WTC11 (cell line): ENCODE measurements at places on chromosomes 3 and 15. TPM values are rescaled to one million over a fixed set of nuclear protein-coding genes. Genes with fewer than 3 reads are reported as not detected.

The ZNF639 gene
- 32.3 to 34.8 TPM (median 33.4 TPM) in 3 replicates for total RNA-seq

The NEK10 gene
- total RNA-seq: 0.37 to 1.4 TPM (median 0.73 TPM) in 3 replicates

The PIGZ gene
- 0.21 to 0.55 TPM (median 0.37 TPM) in 3 replicates for total RNA-seq

The IRAK2 gene
- 0.71 to 1.4 TPM (median 0.73 TPM) in 3 replicates for total RNA-seq

- DNase-seq: no peak
- H3K27me3 ChIP-seq: no peaks in the 10 kb centered on the region
- H3K27ac ChIP-seq: no peak overlapping the region
- no peak overlapping the region for H3K4me3 ChIP-seq
- H3K4me1 ChIP-seq: peaks cover 6% of the 10 kb centered on the region; the same call in 1 of the 2 replicates
- H3K36me3 ChIP-seq: peaks cover 27% of the 10 kb centered on the region
These were observed 151.9 kb upstream of the CMC1 start for GRCh38 chr3:28089527-28089897.

- no peaks in the 10 kb centered on the region for H3K27me3 ChIP-seq
- no peaks in the 10 kb centered on the region for H3K36me3 ChIP-seq
- peaks cover 6% of the 10 kb centered on the region for H3K4me1 ChIP-seq
- no peak overlapping the region for H3K4me3 ChIP-seq
These were observed 35.6 kb downstream of the RTP4 start for GRCh38 chr3:187403768-187404288.

GRCh38 chr15:37885651-37886050 is 48.8 kb upstream of the TMCO5A start:
- no peaks in the 10 kb centered on the region for H3K4me1 ChIP-seq
- no peak overlapping the region for H3K4me3 ChIP-seq
- H3K27ac ChIP-seq: no peak overlapping the region
- no peaks in the 10 kb centered on the region for H3K36me3 ChIP-seq

- H3K27me3 ChIP-seq: no peaks in the 10 kb centered on the region
- no peak for DNase-seq
- H3K27ac ChIP-seq: no peak overlapping the region
- no peak overlapping the region for H3K4me3 ChIP-seq
- no peaks in the 10 kb centered on the region; the same call in none of the 2 replicates for H3K36me3 ChIP-seq
These were observed 41.6 kb upstream of the TASOR start for GRCh38 chr3:56724676-56725075.

DNA sequence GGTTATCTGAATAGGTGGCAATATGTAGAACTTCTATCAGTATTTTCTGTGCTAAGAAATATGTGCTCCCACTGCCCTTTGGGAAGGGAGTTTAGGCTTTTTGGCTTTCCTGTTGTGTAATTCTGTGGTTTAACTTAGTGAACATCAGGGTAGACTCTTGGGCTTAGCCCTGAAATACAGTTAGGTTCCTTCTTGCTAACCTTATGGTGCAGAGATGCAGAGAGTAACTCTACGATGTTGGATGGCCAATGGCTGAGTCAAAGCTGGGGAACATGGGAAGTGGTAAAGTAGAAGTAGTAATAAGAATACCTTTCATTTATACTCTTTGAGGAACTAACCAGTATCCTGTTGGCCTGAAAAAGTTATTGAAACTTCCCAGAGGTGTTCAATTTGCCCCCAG is 80.8 kb upstream of the IL12A start:
- H3K4me1 ChIP-seq: peaks cover 1% of the 10 kb centered on the region
- no peak overlapping the region for H3K27ac ChIP-seq
- H3K27me3 ChIP-seq: no peaks in the 10 kb centered on the region; the same call in 1 of the 2 replicates
- DNase-seq: no peak
- no peak overlapping the region for H3K4me3 ChIP-seq

- H3K27me3 ChIP-seq: no peaks in the 10 kb centered on the region
- no peak for DNase-seq
- H3K4me1 ChIP-seq: peaks cover 31% of the 10 kb centered on the region
These were observed 667.1 kb upstream of the NR2F2 start for GRCh38 chr15:95663156-95664100.

GRCh38 chr3:125078951-125079674 is 23.3 kb upstream of the HEG1 start:
- H3K27ac ChIP-seq: no peak overlapping the region
- DNase-seq: no peak
- no peaks in the 10 kb centered on the region; the same call in 1 of the 2 replicates for H3K36me3 ChIP-seq
- H3K4me1 ChIP-seq: peaks cover 12% of the 10 kb centered on the region

DNA sequence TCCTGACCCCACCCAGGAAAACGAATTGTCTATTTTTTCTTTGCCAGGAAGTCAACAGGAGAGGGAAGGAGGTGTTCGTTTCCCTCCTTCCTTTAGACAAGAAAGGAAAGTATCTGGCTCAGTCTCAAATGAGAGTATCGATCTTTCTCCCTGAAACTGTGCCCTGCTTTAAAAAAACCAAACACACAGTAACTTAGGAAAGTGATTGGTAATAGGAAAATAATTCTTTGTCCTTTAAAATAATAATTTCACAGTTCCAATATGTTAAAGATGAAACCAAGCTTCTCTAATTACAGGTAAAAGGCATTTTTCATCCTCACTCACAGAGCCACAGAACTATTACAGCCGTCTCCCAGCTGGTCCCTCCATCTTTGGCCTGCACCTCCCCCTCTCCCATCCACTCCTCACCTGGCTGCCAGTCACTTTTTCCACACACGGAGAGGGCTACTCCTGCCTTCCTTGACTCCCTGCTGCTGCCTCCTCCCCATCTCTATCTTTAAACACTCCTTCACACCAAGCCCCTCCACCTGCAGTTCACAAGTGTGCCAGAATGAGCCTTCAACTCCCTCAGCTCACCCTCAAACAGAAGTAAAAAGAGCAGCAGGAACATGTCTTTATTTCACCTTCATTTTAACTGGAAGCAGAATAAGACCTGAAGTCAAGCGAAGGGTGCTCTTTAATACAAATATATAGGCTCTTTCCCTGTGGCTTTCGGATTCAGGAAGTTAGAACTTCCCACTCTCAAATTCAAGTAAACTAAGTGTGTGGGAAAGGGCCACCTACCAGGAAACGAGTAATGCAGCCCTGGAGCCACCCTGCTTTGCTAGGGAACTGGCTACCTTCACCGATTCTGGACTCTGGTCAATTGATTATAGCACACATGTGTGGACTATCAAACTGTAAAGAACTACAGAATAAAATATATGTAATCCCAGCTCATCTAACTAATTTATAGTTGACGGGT is 116.4 kb downstream of the SENP2 start:
- peak overlapping the region; percentile 12 for H3K4me3 ChIP-seq
- no peaks in the 10 kb centered on the region; the same call in 1 of the 2 replicates for H3K36me3 ChIP-seq
- H3K4me1 ChIP-seq: peaks cover 37% of the 10 kb centered on the region
- peak overlapping the region; percentile 89 for H3K27ac ChIP-seq
- no peak for DNase-seq

DNA sequence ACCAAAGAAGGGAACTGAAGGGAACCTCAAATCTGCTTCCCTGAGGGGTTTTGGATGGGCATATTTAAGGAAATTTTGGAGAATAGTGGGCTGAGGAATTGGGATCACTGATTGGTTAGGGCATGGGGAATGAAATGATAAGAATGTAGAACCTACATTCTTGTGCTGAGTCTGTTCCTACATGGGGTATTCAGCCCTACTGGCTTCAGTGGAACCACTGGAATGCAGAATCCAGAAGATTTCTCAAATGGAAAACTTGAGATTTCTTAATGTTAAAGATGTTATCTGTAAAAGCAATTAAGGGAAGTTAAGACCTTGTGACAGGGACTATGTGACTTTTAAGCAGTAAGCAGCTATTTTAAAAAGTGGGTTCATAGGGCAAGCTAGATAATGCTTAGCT is 1062.4 kb downstream of the AGBL1 start:
- peaks cover 20% of the 10 kb centered on the region for H3K36me3 ChIP-seq
- H3K27ac ChIP-seq: no peak overlapping the region
- H3K4me1 ChIP-seq: peaks cover 5% of the 10 kb centered on the region; the same call in 1 of the 2 replicates
- no peak overlapping the region for H3K4me3 ChIP-seq
- no peak for DNase-seq

DNA sequence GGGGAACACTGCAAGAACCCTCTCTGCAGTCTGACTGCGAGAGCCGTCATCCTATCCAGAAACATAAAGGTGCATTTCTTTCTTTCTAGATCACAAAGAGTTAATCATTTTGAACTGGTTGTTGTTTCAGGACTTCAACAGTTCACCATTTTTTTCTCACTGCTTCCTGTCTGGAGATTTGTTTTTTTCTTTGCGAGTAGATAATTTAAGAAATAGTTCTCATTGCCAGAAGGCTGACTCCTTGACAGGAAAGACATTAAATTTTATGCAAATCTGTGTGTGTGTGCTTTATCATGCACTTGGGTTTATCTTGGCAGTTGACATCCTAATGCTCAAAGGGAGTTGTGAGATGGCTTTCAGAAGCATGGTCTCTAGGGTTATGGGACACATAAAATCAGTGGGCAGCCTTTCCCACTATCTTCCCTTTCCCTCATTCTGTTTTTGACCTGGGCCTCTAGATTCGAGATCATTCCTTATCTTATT is 123.5 kb upstream of the TBL1XR1 start:
- peaks cover 5% of the 10 kb centered on the region for H3K4me1 ChIP-seq
- H3K27ac ChIP-seq: no peak overlapping the region
- H3K27me3 ChIP-seq: no peaks in the 10 kb centered on the region; the same call in 1 of the 2 replicates
- H3K36me3 ChIP-seq: peaks cover 7% of the 10 kb centered on the region; the same call in 1 of the 2 replicates
- no peak for DNase-seq

GRCh38 chr3:98584547-98584946 is 8.9 kb downstream of the CPOX start:
- DNase-seq: no peak
- H3K4me3 ChIP-seq: no peak overlapping the region
- H3K4me1 ChIP-seq: peaks cover 5% of the 10 kb centered on the region
- no peak overlapping the region for H3K27ac ChIP-seq

- no peaks in the 10 kb centered on the region; the same call in 1 of the 2 replicates for H3K27me3 ChIP-seq
- no peak overlapping the region for H3K4me3 ChIP-seq
- no peaks in the 10 kb centered on the region for H3K36me3 ChIP-seq
- no peak for DNase-seq
- H3K27ac ChIP-seq: no peak overlapping the region
- H3K4me1 ChIP-seq: peaks cover 23% of the 10 kb centered on the region
These were observed 147.7 kb downstream of the CADPS start for GRCh38 chr3:62727536-62727935.

DNA sequence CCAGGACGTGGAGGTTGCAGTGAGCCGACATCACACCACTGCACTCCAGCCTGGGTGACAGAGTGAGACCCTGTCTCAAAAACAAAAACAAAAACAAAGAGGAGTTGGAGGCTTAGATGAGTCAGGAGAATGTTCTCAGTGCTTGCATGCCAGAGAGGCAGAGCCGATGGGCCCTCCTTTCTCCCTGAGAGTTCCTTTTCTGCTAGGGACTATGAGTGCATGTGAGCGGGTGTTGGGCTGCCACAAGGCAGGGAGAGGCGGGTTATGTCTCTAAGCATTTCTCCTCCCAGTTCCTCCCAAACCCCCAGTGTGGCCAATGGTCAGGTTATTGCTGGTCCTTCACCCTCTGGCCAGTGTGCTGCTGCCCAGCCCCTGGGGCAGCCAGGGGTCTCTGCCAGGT is 45.1 kb downstream of the RTP1 start:
- H3K4me1 ChIP-seq: peaks cover 4% of the 10 kb centered on the region
- H3K27me3 ChIP-seq: peaks cover 3% of the 10 kb centered on the region
- H3K4me3 ChIP-seq: no peak overlapping the region
- DNase-seq: no peak
- H3K27ac ChIP-seq: no peak overlapping the region
- H3K36me3 ChIP-seq: peaks cover 5% of the 10 kb centered on the region
